ENCODE measurements at places on chromosomes 11 and 22.

DNA sequence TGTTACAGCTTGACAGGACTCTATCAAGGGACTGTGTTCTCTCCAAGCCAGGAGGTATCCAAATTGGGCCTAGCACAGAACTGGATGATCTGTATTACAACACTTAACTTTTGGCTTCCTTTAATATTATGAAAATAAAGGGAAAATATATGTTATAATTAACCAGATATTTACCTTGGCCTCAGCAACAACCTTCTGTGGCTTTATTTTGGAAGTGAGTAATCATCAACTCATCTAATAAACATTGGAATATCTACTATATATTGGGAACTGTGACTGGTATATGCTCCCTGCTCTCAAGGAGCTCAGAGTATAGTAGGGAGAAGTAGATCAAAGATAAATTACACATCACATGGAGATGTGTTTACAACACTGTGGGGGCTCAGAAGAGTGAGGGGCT, 352.2 kb downstream of the METTL15 start:
- DNase-seq = peak; percentile 60

DNA sequence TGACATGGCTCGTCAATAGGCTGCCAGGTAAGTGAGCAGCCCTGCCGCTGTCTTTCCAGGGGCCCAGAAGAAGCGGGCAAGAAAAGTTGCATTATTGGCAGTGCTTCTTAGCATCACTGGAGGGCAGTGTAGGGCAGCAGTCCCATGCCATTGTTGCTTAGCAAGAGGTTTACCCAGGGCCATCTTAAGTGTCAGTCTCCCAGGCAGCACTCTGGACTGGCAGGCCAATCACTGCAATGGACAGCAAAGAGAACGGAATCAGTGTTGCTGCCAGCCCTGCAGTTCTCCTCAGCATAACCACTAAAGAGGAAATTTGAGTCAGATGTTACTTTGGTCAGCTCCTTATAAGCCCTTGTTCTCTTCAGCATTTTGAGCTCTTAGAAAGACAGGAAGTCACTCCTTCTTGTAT, 13.4 kb upstream of the GRK2 start:
- DNase-seq = peak; percentile 60

- no peak for DNase-seq
Observed at GRCh38 chr22:42396621-42397331, 35.4 kb downstream of the NFAM1 start.

DNA sequence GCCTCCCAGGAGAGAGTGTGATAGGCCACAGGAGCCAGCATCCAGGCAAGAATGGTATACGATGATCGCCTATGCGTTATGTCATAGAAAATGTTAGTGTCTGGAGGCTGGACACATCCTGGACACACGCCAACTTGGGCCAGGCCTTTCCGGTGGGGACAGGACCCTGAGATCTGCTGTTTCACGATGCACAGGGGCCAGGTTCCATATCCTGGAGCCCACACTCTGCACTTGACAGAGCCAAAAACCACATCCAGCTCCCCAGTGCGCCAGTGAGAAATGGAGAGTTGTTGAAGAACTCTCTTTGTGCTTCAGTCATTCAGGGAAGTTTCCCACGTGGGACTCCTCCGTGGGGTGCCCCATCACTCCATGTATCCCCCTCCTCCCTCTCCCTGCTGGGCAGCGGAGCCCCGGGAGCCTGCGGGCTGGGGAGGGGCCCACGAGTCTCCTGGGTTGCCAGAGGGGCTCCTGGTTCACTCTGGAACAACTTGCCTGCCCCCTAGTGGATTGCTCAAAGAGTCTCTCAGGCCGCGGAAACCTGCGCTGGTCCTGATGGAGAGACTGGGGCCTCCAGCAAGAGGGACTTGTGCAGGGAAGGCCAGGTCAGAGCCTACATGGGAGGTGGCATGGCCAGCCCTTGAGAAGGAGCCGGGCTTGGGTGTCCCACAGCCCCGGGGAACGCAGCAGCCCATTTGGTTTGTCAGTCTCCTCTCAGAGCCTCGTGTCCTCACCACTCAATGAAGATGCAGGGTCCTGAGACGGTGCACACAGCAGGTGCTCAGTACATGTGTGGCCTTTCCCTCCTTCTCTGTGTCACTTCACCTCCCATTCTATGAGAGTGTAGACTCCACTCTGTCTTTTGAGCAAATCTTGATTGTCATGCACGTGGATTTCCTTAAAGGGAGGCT, 10.2 kb upstream of the LRRC32 start:
- peak; percentile 48 for DNase-seq

- peak; percentile 79 for DNase-seq
Observed at GRCh38 chr22:26553056-26553752, 36.7 kb downstream of the TPST2 start.

DNA sequence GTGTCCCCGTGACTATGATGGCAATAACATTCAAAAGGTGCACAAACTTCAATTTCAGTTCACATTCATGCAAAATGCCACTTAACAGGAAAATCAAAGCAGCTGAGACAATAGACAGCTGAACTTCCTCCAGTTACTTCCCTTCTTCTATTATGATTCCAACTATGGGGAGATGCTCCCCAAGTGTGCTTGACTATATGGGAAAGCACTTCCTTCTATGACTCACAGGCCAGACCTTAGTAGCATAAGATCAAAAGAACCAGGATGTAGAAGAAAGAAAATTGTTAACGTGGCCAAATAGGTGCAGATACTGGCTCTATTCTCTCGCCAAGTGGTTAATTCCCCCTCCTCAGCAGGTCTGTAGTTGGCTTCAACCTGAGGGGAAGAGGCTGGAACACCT, 7.8 kb upstream of the FAT3 start:
- DNase-seq = no peak

GRCh38 chr11:81959341-81959740, 774.3 kb downstream of the FAM181B start:
- no peak for DNase-seq

DNA sequence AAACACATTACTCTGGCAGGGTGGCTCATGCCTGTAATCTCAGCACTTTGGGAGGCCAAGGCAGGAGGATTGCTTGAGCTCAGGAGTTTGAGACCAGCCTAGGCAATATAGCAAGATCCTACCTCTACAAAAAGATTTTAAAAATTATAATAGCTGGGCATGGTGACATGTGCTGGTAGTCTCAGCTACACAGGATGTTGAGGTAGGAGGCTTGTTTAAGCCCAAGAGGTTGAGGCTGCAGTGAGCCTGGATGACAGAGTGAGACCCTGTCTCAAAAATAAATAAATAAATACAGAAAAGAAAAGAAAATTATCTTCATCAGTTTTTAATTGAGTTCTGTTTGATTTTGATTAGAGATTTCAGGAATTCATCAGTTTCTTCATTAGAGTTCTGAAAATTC, 5.2 kb downstream of the CCDC134 start:
- no peak for DNase-seq

GRCh38 chr11:30826911-30827310, 240.8 kb upstream of the MPPED2 start:
- no peak for DNase-seq

- DNase-seq = no peak
Observed at GRCh38 chr22:28925916-28926315, 42.5 kb downstream of the ZNRF3 start.

DNA sequence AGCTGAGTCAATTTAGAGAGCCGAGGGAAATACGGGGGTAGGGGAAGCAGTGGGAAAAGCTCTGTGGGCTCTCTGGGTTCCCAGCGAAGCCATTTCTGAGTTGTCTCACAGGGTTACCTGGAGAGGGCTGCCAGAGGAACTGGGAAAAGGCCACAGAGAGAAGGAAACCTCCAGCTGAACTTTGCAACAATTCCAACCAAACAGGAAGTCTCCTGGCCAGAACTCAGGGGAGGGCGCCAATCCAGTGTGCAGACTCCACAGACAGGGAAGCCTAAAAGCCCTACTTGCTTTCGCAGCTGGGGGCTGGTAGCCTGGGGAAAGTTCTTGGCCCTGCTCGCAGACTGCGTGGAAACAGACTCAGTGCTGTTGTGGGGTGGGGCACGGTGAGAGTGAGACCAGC, 23.1 kb upstream of the GNAZ start:
- DNase-seq = no peak

GRCh38 chr11:96013461-96014213, 89.7 kb upstream of the MTMR2 start:
- DNase-seq = no peak

- no peak for DNase-seq
Observed at GRCh38 chr11:134800130-134800529, 388.1 kb upstream of the B3GAT1 start.

DNA sequence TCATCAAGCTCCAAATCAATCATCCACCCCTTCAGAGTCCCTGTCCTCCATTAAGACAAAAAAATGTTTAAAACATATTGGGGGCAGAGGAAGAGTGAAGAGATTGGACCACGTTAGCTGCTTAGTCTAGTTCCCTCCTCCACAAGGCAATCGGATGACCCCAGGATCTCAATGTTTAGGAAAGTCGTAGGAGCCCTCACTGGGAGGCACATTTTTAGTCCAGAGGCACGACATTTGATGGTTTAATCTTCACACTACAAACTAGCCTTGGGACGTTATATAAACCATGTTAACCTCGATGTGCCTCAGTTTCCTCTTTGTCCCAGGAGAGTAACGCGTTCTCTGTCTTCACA, 588 bp upstream of the FAT3 start:
- DNase-seq = no peak

- no peak for DNase-seq
Observed at GRCh38 chr11:79243422-79244210, 197.2 kb downstream of the TENM4 start.

- no peak for DNase-seq
Observed at GRCh38 chr11:72042064-72042745, 38.1 kb downstream of the NUMA1 start.

- DNase-seq = no peak
Observed at GRCh38 chr22:50489363-50490243, 2.9 kb downstream of the MIOX start.

GRCh38 chr11:117181586-117182550, 3.3 kb downstream of the SIDT2 start:
- DNase-seq = no peak

All from foreskin fibroblast (primary cell).